ENCODE measurements at places on chromosomes 6 and 20. TPM values are rescaled to one million over a fixed set of nuclear protein-coding genes. Genes with fewer than 3 reads are reported as not detected.

GRCh38 chr6:133062077-133062476, 179.1 kb upstream of the EYA4 start:
- peaks cover 2% of the 10 kb centered on the region for H3K27me3 ChIP-seq
- no peaks in the 10 kb centered on the region for H3K36me3 ChIP-seq
- no peak overlapping the region for H3K27ac ChIP-seq
- no peaks in the 10 kb centered on the region for H3K4me1 ChIP-seq
- no peak for DNase-seq

- H3K4me1 ChIP-seq, result no peaks in the 10 kb centered on the region
- DNase-seq, result no peak
- no peaks in the 10 kb centered on the region for H3K27me3 ChIP-seq
These were observed 87.4 kb downstream of the NOL4L start for GRCh38 chr20:32497589-32498224.

DNA sequence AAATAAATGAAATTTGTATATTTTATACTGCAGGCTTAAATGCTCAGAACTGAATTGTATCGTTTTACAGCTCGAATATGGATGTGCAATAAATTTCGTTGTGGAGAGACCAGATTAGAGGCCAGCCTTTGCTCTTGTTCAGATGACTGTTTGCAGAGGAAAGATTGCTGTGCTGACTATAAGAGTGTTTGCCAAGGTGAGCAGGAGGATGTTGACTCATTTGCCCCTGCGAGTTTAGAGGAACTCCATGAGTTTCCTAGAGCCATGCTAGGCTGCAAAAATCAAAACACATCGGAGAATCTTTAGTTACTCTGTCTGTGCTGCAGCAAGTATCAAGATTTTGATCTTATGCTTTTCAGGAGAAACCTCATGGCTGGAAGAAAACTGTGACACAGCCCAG, 15.4 kb downstream of the ENPP3 start:
- H3K27me3 ChIP-seq, result 0 out of 2 replicates have a peak, but pooled peaks cover 4% of the 10 kb centered on the region
- no peak overlapping the region for H3K4me3 ChIP-seq
- H3K4me1 ChIP-seq, result no peaks in the 10 kb centered on the region
- no peak overlapping the region for H3K27ac ChIP-seq
- no peaks in the 10 kb centered on the region for H3K36me3 ChIP-seq
- no peak for DNase-seq

DNA sequence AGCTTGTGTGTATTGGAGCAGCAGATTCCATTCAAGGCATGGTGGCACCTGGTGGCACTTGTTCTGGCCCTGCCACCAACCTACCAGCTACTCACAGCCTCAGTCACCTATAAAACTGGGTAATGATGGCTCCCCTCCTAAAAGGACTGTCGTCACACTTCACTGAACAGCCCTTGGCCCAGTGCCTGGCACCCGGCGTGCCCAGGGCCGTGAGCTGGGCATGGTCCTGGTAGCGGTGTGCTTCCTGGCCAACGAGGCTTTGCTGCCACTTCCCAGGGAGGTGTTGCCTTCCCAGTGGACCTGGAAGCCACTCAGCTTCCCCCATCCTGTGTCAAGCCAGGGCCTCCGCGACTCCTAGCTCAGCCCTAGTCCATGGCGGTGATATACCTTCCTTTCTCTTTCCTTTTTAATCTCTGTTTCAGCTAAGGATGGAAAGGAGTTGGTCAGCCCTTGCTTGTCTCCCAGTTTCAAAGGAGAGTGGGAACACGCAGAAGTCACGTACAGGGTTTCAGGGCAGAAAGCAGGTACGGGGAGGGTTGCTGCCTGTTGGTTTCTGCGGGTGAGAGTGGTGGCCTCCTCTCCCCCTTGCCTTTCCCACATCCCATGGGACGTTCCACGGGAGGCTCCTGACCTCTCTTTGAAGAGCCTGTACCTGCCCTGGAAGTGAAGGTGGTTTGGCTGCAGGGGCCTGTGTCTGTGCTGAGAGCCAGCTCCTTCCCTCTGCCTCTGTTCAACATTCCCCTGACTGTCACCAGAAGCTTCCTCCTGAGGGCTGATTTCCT, 25.5 kb downstream of the ENTPD6 start:
- H3K27me3 ChIP-seq, result no peaks in the 10 kb centered on the region
- H3K4me3 ChIP-seq, result no peak overlapping the region
- H3K36me3 ChIP-seq, result peaks cover 69% of the 10 kb centered on the region
- H3K27ac ChIP-seq, result peak overlapping the region; percentile 80
- peaks cover 73% of the 10 kb centered on the region for H3K4me1 ChIP-seq

- H3K27ac ChIP-seq, result no peak overlapping the region
- H3K4me3 ChIP-seq, result no peak overlapping the region
- no peaks in the 10 kb centered on the region for H3K27me3 ChIP-seq
- no peaks in the 10 kb centered on the region for H3K4me1 ChIP-seq
- no peak for DNase-seq
- H3K36me3 ChIP-seq, result no peaks in the 10 kb centered on the region
These were observed 22.2 kb downstream of the OLIG3 start for GRCh38 chr6:137471986-137472385.

GRCh38 chr6:163335671-163336545, 78.6 kb upstream of the QKI start:
- DNase-seq, result no peak
- H3K27me3 ChIP-seq, result no peaks in the 10 kb centered on the region
- no peaks in the 10 kb centered on the region for H3K36me3 ChIP-seq

DNA sequence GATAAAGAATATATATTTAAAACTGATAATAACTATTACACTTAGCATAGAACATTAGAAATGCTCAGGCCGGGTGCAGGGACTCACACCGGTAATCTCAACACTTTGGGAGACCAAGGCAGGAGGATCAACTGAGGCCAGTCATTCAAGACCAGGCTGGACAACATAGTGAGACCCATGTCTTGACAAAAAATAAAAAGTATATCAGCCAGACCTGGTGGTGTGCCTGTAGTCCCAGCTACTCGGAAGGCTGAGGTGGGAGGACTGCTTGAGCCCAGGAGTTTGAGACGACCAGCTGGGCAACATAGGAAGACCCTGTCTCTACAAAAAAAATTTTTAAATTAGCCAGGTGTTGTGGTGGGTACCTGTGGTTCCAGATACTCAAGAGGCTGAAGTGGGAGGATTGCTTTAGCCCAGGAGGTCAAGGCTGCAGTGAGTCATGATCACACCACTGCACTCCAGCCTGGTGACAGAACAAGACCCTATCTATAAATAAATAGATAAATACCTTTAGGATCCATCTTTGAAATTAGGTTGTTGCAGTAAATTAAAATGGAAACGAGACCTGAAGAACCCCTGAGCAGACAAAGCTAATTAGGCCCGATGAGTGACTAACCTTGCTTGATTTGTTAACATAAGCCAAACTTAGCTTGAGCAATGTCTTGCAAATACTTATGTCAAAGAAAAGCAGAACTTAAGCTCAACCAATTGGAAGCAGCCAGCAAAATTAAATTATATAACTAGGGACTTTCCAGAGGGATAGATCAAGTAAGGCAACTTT, 75.8 kb upstream of the E2F3 start:
- no peaks in the 10 kb centered on the region for H3K27me3 ChIP-seq
- H3K27ac ChIP-seq, result no peak overlapping the region
- H3K4me3 ChIP-seq, result no peak overlapping the region
- DNase-seq, result no peak
- no peaks in the 10 kb centered on the region for H3K36me3 ChIP-seq
- H3K4me1 ChIP-seq, result no peaks in the 10 kb centered on the region

- no peak overlapping the region for H3K27ac ChIP-seq
- no peak for DNase-seq
- no peak overlapping the region for H3K4me3 ChIP-seq
- H3K4me1 ChIP-seq, result no peaks in the 10 kb centered on the region
These were observed 628.0 kb downstream of the KIF16B start for GRCh38 chr20:15945289-15945688.

- DNase-seq, result no peak
- H3K4me1 ChIP-seq, result peaks cover 2% of the 10 kb centered on the region
- H3K27ac ChIP-seq, result no peak overlapping the region
- H3K36me3 ChIP-seq, result no peaks in the 10 kb centered on the region
- no peaks in the 10 kb centered on the region for H3K27me3 ChIP-seq
These were observed 17.2 kb upstream of the QKI start for GRCh38 chr6:163397326-163397725.

- peak; percentile 28 for DNase-seq
- H3K4me3 ChIP-seq, result no peak overlapping the region
- H3K27ac ChIP-seq, result no peak overlapping the region
These were observed 80.2 kb downstream of the CARMIL1 start for GRCh38 chr6:25359191-25359861.

- H3K27ac ChIP-seq, result no peak overlapping the region
- H3K4me3 ChIP-seq, result no peak overlapping the region
- no peaks in the 10 kb centered on the region for H3K27me3 ChIP-seq
- peaks cover 3% of the 10 kb centered on the region for H3K36me3 ChIP-seq
- peaks cover 19% of the 10 kb centered on the region for H3K4me1 ChIP-seq
- no peak for DNase-seq
These were observed 4.2 kb downstream of the BEND6 start for GRCh38 chr6:56959094-56959493.

GRCh38 chr6:106098383-106099234, 12.5 kb downstream of the PRDM1 start:
- DNase-seq, result no peak
- H3K36me3 ChIP-seq, result peaks cover 3% of the 10 kb centered on the region
- peak overlapping the region; percentile 36 for H3K4me3 ChIP-seq
- H3K4me1 ChIP-seq, result peaks cover 17% of the 10 kb centered on the region

- H3K4me1 ChIP-seq, result no peaks in the 10 kb centered on the region
- no peak for DNase-seq
- no peak overlapping the region for H3K4me3 ChIP-seq
- H3K27ac ChIP-seq, result no peak overlapping the region
These were observed 245.8 kb upstream of the RAB32 start for GRCh38 chr6:146297815-146298214.

DNA sequence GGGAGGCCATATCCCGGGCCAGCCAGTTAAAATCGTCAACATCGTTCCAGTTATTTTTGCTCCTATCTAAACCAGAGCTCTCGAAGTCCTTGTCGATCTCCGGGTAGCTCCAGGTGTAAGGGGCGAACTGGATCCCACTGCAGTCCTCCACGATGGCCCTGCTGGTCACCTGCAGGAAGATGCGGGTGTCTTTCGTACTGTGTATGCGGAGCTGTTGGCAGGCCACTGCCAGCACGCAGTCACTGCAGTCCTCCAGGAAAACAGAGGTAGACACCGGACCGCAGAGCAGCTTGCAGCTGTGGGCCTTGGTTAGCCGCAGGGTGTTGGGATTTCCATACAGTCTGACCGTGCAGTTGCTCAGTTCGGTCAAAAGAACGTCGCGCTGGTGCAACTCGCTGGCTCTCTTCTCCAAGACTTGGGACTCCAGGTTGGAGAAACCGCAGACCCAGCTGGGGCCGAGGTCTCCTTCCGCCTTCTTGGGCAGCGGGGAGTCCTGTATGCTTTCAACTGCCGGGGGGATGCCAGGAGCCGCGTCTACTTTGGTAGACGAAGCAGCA, 742 bp downstream of the TBCC start:
- no peaks in the 10 kb centered on the region for H3K27me3 ChIP-seq
- peak overlapping the region; percentile 73 for H3K4me3 ChIP-seq
- DNase-seq, result no peak
- peaks cover 13% of the 10 kb centered on the region for H3K4me1 ChIP-seq

- H3K27me3 ChIP-seq, result peaks cover 47% of the 10 kb centered on the region
- H3K36me3 ChIP-seq, result no peaks in the 10 kb centered on the region
- DNase-seq, result no peak
- no peak overlapping the region for H3K27ac ChIP-seq
- peaks cover 14% of the 10 kb centered on the region for H3K4me1 ChIP-seq
These were observed 3.4 kb downstream of the EYA4 start for GRCh38 chr6:133244519-133244918.

GRCh38 chr6:149856256-149856994, 7.7 kb downstream of the LRP11 start:
- peak overlapping the region; percentile 28 for H3K4me3 ChIP-seq
- H3K27me3 ChIP-seq, result no peaks in the 10 kb centered on the region
- H3K36me3 ChIP-seq, result peaks cover 18% of the 10 kb centered on the region
- H3K4me1 ChIP-seq, result peaks cover 91% of the 10 kb centered on the region
- H3K27ac ChIP-seq, result peak overlapping the region; percentile 98

GRCh38 chr6:38241200-38241871, 398.4 kb downstream of the BTBD9 start:
- H3K4me1 ChIP-seq, result peaks cover 4% of the 10 kb centered on the region
- H3K27me3 ChIP-seq, result no peaks in the 10 kb centered on the region
- no peaks in the 10 kb centered on the region for H3K36me3 ChIP-seq
- no peak for DNase-seq
- no peak overlapping the region for H3K27ac ChIP-seq

- H3K4me1 ChIP-seq, result peaks cover 17% of the 10 kb centered on the region
- H3K4me3 ChIP-seq, result no peak overlapping the region
- no peaks in the 10 kb centered on the region for H3K27me3 ChIP-seq
- no peak for DNase-seq
- no peak overlapping the region for H3K27ac ChIP-seq
These were observed 22.7 kb upstream of the MLN start for GRCh38 chr6:33826537-33826936.

DNA sequence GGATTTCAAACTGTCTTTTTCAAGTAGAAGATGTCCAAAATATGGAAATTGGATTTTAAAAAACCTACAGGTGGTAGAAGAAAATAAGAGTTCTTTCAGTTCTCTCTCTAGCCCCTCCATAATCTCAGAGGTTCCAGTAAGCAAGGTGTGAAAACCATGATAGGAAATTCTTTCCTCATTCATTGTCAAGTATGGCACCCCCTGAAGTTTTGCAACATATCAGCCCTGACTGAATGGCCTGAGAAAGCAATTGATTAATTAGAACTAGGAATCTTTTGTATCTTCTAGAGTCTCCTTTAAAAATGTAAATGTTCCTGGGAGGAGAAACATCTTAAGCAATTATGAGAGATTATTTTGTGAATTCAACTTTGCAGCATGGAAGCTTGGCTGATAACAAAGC, 198.7 kb upstream of the STXBP5 start:
- no peaks in the 10 kb centered on the region for H3K27me3 ChIP-seq
- DNase-seq, result no peak
- no peaks in the 10 kb centered on the region for H3K36me3 ChIP-seq
- 0 out of 2 replicates have a peak, but pooled peaks cover 2% of the 10 kb centered on the region for H3K4me1 ChIP-seq
- H3K4me3 ChIP-seq, result no peak overlapping the region

- no peak overlapping the region for H3K4me3 ChIP-seq
- H3K27ac ChIP-seq, result no peak overlapping the region
- no peaks in the 10 kb centered on the region for H3K27me3 ChIP-seq
- H3K4me1 ChIP-seq, result no peaks in the 10 kb centered on the region
These were observed 23.9 kb downstream of the KDM1B start for GRCh38 chr6:18178960-18179615.

The APOBEC2 gene
- not detected for total RNA-seq

The CLPSL1 gene
- total RNA-seq, result not detected

The GPR63 gene
- total RNA-seq, result 0.44 TPM

The CDH26 gene
- not detected for total RNA-seq

The HS3ST5 gene
- 2.9 TPM for total RNA-seq

The PTGIS gene
- not detected for total RNA-seq

The TSBP1 gene
- total RNA-seq, result not detected

The CSTF1 gene
- 36.4 TPM for total RNA-seq

The RPP40 gene
- total RNA-seq, result 17.5 TPM

The ZFP57 gene
- total RNA-seq, result not detected

The BPIFB1 gene
- total RNA-seq, result not detected

The HLA-DQA1 gene
- total RNA-seq, result not detected

The CAPN11 gene
- total RNA-seq, result not detected

The CLIC5 gene
- total RNA-seq, result 1.2 TPM

The BANF2 gene
- total RNA-seq, result not detected

The RBPJL gene
- total RNA-seq, result not detected

Measured in SJSA1 (cell line).